ENCODE measurements at places on chromosomes 1 and 21. TPM values are rescaled to one million over a fixed set of nuclear protein-coding genes. Genes with fewer than 3 reads are reported as not detected.

Gene TFF3
- 3.5 TPM for polyA plus RNA-seq

Gene CCDC24
- 16.3 TPM for polyA plus RNA-seq

Gene TMOD4
- 0.73 TPM for polyA plus RNA-seq

Gene GNAT2
- polyA plus RNA-seq = not detected

Gene GNG4
- 5.0 TPM for polyA plus RNA-seq

Gene FCRL6
- 0.36 TPM for polyA plus RNA-seq

Gene ZNF697
- polyA plus RNA-seq = 22.3 TPM

Gene ASPM
- 22.4 TPM for polyA plus RNA-seq

Gene LCE6A
- polyA plus RNA-seq = not detected

Gene CBR1
- polyA plus RNA-seq = 71.0 TPM

Gene ANKRD13C
- 34.7 TPM for polyA plus RNA-seq

Gene WNT2B
- polyA plus RNA-seq = 2.5 TPM

Gene AADACL3
- not detected for polyA plus RNA-seq

Gene OR2T11
- not detected for polyA plus RNA-seq

Gene KANK4
- polyA plus RNA-seq = 29.4 TPM

Gene CERS2
- polyA plus RNA-seq = 325 TPM

Gene LYPD8
- not detected for polyA plus RNA-seq

Gene GJC2
- 0.56 TPM for polyA plus RNA-seq

Measured in right renal pelvis (tissue), 4 donors.